Activated naive CD4-positive, alpha-beta T cell treated with anti-CD3 and anti-CD28 coated beads, Interleukin-2, amount 50 U/mL, for 72 hours (primary cell): ENCODE measurements at places on chromosomes 4 and X. TPM values are rescaled to one million over a fixed set of nuclear protein-coding genes. Genes with fewer than 3 reads are reported as not detected.

DNA sequence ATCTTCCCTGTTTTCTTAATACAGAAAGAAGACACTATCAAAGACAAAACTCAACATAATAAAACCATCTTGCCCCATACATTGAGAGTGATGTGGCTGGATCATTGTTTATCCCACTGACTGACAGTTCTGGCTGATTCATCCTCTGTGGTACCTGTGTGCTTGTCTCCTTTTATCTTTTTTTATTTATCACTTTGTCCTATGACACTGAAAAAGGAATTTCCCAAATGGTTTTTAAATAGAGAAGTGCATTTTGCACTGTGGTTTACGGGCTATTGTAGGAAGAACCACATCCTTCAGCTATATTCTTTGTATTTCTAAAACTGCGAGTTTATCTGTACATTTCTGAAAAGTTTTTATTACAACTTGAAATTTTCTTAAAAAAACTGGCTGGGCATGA, 15.0 kb downstream of the TTC29 start:
- DNase-seq: no peak

DNA sequence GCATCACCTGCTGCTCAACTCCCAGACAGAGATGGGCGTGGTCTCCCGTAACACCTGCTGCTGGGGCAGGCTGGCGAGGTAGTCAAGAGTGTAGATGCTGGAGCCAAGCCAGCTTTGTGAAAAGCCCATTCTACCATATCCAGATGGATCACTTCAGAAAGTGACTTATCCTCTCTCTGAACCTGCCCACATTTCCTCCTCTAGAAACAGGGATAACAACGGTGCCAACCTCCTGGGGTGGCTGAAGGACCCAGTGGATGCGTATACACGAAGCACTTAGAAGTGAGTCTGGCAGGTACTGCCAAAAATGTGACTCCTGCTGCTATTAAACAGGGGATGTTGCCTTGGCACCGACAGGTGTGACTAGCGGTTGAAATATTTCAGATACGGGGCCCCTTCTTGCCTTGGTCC, 95.8 kb downstream of the SORBS2 start:
- DNase-seq: no peak

DNA sequence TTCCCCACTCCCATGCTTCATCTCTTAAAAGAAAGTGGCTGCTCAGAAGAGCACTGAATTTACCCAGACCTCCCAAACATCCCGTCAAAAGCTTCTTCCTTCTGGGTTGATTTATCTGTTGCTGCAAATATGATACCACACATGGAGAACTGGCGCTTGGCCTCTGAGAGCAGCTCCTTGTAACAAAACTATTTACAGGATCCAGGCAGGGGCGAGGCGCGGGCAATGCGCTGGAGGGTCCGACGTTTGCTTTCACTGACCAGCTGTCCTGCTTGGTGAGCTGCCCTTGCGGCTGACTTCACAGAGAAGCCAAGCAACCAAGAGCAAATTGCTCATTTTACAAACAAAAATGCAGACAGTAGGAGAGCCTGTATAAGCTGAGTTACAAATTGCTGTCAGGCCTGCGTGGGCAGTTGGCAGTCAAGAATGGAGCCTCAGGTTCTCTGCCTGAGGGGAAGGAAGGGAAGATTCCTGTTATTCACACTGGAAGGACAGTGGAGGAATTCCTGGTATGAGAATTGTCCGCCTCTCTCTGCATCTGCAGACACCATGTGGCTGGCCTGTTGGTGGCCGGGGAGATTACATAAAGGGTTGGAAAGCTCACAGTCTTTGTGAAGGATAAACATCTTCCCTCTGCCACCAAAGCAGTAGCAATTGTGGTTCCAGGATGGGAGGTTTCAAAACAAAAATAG, 192.2 kb upstream of the LEF1 start:
- no peak for DNase-seq

GRCh38 chr4:182343453-182343852, 100.3 kb downstream of the TENM3 start:
- DNase-seq: no peak

DNA sequence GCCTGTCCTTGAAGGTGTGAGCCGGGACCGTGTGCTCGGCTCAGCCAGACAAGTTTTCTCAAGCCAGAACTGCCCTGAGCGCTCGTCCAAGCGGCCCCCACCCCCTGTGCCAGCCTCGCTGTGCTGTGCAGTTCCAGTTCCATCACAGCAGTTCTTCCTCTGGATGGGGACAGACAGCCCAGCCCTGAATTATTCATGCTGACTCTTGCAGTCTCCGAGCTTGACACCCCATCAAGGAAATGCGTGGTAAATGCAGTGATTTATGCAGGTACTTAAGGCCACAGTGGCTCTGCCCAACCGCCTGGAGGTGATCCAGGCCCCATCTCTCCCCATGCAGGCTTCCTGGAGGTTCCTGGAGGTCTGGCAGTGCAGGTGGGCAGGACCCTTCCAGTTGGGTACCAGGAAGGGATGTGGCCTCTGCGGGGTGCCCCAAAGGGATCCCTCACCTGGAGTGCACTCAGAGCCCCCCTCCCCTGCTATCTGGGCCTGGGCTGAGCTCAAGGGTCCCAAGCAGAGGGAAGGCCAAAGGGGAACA, 44.8 kb upstream of the HMX1 start:
- peak; percentile 0 for DNase-seq

- DNase-seq: no peak
These were observed 1.1 kb upstream of the RASSF6 start for GRCh38 chr4:73621357-73621756.

DNA sequence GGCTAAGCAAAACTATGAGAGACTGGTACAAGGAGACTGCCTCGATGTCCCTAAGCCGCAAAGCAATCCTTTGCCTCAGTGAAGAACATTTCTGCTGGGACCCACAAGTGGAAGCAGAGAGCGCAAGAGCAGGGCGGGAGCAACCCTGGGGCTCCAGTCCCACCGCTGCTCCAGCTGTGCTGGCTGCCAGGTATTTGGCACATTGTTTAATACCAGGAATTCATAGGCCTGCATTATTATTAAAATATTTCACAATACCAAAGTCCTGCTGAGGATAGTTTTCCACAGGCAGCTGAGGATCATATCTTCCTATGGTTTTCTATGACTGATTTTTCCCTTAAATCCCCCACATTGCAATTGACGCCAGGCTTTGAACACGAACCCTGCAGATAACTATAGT, 163.5 kb upstream of the TLL1 start:
- no peak for DNase-seq

- DNase-seq: no peak
These were observed 8.9 kb upstream of the HTRA3 start for GRCh38 chr4:8260656-8261111.

DNA sequence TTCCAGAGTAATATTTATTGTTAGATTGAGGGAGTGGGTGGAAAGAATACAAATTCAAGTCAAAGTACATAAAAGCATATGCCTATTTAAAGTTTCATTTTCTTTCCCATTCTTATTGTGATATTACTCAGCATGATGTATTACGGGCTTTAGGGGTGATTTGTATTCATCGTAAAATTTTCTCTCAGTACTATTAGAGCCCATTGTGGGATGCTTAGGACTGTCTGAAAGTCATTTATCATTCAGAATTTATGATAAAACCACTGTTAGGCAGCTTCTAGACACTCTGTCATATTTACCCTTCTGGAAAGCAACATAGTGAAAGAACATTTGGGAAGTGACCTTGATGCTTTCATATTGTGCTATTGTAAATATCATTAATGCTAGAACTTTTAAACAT, 45.9 kb downstream of the AGA start:
- DNase-seq: no peak

- DNase-seq: no peak
These were observed 128.2 kb downstream of the SLC7A11 start for GRCh38 chr4:138113819-138114400.

GRCh38 chr4:723751-724530, 18.3 kb downstream of the PCGF3 start:
- DNase-seq: no peak

GRCh38 chr4:178138491-178138890, 696.3 kb upstream of the AGA start:
- DNase-seq: no peak

- DNase-seq: no peak
These were observed 101.1 kb upstream of the PRR32 start for GRCh38 chrX:126718440-126718839.

DNA sequence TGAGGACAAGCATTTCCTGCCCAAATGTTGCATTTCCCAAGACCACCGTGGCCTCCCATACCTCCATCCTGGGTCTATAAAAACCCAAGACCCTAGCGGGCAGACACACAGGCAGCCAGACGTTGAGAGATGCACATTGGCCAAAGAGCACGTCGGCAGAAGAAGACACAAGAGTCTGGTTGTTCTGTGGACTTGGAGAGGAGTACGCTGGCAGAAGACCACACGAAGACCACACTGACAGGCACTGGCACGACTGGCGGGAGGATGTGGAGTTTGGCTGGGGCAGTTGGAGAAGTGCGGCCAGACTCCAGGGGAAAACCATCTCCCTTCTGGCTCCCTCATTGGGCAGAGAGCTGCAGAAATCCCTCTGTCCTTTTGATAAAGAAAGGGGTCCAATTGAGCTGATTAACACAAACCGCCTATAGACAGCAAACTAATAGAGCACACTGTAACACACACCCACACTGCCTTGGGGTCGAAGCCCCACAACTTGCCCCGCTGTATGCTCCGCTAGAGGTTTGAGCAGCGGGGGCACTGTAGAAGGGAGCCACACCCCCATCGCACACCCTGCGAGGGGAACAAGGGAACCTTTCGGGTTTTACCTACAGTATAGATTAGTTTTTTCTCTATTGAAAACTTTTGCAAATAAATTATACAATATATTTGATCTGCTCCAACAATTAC, 376.7 kb upstream of the KLHL4 start:
- no peak for DNase-seq

DNA sequence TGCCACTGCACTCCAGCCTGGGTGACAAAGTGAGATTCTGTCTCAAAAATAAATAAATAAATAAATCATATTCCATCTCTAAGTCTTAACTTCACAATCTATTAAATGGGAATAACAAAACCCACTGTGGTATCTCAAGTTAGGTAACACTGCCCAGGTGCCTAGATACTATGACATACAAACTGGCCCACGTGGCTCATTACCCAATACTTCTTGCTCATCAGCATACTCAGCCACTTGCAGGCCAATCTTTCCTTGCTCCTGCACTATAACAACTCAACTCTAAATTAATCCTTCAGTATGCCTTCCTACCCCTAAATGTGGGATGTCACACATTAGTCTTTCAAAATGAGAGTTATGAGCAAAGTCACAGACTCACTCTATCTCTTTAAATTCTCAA, 230.1 kb downstream of the OPHN1 start:
- no peak for DNase-seq

DNA sequence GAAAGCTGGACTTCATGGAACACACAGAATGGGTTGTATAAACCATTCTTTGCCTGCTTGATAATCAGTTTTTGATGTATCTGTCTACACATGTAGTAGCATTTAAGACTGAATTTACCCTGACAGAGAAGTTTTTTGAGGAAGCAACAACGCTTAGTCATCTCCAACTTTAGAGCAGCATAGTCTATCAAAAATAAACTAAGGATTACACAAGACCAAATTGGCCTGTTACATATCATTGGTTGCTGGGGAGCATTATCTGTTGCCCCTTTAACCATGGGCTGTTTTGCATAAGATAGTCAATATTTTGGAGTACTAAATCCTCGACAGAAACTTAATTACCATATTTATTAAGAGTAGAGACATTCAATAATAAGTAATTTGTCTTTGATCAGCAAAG, 347.4 kb downstream of the FAM47B start:
- DNase-seq: no peak

- DNase-seq: no peak
These were observed 85.5 kb downstream of the CAMK2D start for GRCh38 chr4:113675731-113676697.

- no peak for DNase-seq
These were observed 348.7 kb downstream of the BMPR1B start for GRCh38 chr4:95106408-95106928.

DNA sequence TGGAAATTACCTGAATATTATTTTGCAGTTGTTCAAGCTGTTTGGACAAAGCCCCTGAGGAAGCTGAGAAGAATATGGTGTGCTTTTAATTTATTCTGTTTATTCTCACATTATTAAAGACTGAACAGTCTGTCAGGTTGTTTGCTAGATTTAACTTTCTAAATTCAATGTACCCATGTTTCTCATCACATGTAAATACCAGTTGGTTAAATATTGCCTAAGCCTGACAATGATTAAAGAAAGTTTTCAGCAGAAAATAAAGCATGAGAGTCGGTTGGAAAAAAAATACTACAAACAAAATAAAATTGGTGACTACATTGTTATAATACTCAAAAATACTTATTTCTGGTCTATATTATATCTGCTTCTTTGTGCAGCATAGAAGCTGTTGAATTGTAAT, 1974.7 kb downstream of the ARAP2 start:
- no peak for DNase-seq

DNA sequence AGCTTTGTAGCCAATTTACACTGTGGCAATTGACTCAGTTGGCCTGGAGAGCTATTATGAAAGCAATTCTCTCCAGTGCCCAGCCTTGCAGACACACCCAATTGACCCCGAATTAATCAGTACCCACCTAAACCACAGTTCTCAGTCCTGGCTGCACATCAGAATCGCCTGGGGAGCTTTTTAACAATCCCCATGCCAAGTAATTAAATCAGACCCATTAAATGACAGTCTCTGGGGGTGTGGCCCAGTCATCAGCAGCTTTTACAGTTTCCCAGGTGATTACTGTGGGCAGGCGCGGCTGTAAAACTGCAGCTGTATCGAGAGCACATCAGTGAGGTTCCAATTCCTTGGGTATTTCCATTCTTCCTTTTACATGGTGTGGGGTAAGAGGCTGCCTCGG, 460.9 kb upstream of the FAT1 start:
- DNase-seq: no peak

The RNF150 gene
- 0.08 TPM for total RNA-seq

The SGCB gene
- 10.5 TPM for total RNA-seq

The CLTRN gene
- 1.0 TPM for total RNA-seq

The GLA gene
- total RNA-seq: 63.8 TPM

The F11 gene
- total RNA-seq: not detected

The KLKB1 gene
- 0.45 TPM for total RNA-seq

The PPAT gene
- 50.8 TPM for total RNA-seq

The TRAPPC11 gene
- total RNA-seq: 37.2 TPM

The TMEM35A gene
- total RNA-seq: not detected

The REST gene
- 43.5 TPM for total RNA-seq

The SUPT20HL2 gene
- not detected for total RNA-seq

The PCYT1B gene
- 0.05 TPM for total RNA-seq

The TCEAL7 gene
- not detected for total RNA-seq

The DKK2 gene
- not detected for total RNA-seq
